ENCODE measurements at places on chromosomes 4 and X.

GRCh38 chrX:70439016-70439415 lies 5.6 kb upstream of the DLG3 start:
- DNase-seq: no peak

- no peak for DNase-seq
These were observed 13.9 kb downstream of the UFSP2 start for GRCh38 chr4:185411849-185412248.

DNA sequence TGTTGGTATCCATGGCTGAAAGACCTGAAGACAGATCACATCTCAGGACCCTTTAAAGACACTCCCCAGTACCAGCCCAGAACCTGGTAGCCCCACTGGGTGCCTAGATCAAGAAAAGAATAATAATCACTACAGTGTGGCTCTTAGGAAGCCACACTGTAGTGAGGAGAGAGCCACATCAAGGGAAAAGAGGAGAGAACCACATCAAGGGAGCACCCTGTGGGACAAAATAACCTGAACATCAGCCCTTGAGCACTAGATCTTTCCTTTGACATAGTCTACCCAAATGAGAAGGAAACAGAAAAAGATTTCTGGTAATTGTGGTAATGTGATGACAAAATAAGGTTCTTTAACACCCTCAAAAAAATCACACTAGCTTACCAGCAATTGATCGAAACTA lies 15.3 kb downstream of the RTL3 start:
- no peak for DNase-seq

DNA sequence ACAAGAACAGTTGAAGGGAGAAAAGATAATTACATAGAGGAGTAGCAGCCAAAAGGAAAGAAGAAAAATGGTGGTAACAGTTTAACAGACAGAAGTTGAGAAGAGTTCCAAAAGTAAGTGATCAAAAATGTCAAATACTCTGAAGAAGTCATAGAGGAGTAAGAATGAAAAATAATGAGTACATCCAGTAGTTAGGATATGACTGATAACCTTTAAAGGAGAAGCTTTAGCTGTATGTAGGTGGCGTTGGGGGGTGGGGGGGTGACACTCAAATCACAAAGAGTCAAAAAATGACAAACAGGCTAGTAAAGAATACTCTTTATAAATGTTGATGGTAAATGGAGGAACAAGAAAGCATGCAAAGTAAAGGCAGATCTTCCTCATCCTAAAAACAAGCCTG lies 40.6 kb downstream of the RAB33A start:
- no peak for DNase-seq

GRCh38 chr4:141409556-141409955 lies 188.9 kb downstream of the ZNF330 start:
- no peak for DNase-seq

DNA sequence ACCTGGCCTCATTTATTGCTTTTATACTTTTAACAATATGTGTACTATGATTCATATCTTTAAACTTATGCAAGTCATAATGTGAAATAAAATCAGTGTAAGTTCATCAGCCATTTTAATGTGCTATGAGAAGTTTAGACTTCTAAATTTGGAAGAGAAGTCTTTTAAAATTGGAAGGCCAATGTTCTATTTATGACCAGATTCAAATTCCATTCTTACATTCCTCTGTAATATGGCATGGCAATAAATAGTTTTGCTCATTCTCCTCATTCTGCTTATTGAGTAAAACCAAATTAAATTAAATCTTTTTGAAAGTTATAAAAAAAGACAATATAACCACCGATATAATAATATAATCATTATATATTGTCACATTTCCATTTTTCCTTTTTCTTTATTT lies 126.2 kb downstream of the SORBS2 start:
- DNase-seq: no peak

DNA sequence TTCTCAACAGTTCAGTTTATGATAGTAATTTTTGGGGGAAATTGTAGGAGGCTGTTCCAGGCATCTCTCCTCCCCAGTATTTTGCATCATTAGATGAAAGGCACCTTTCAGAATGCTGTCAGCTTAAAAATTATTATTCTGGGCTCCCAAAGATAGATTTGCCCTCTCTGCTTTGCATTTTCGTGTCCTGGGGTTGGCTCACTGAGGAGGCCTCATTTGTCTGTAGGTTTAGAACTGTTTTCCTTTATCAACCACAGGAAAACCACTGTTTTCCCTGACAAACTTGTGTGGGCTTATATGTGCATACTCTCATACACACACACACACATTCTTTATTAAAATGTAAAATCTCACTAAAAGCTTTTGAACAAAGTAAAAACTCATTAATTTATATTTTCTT lies 197.2 kb upstream of the VCX3A start:
- no peak for DNase-seq

DNA sequence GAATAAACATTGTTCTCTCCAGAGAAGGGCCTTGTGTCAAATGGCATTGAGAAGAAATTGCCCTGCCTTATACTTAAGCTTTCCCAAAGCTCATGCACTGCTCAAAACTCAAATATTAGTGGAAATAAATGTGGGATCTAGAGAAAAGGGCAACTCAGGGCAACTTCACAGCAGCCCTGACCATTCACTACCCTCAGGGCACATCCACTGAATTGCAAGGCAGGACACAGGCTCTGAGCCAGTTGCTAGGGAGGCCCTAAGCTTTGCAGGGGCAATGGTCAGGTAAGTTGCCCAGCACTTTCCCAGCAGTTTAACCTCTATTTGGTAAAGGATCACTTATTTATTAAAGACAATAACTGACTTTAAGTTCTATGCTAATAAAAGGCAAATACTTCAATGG lies 255.3 kb upstream of the TEX13A start:
- no peak for DNase-seq

- no peak for DNase-seq
These were observed at the start of gene ATOH1 for GRCh38 chr4:93828332-93828994. Gene ATOH1 (plus strand): TSS chr4:93828753. CDS start chr4:93828927, 174 bp downstream.

GRCh38 chrX:7191681-7192110 lies 43.7 kb upstream of the PUDP start:
- DNase-seq: no peak

DNA sequence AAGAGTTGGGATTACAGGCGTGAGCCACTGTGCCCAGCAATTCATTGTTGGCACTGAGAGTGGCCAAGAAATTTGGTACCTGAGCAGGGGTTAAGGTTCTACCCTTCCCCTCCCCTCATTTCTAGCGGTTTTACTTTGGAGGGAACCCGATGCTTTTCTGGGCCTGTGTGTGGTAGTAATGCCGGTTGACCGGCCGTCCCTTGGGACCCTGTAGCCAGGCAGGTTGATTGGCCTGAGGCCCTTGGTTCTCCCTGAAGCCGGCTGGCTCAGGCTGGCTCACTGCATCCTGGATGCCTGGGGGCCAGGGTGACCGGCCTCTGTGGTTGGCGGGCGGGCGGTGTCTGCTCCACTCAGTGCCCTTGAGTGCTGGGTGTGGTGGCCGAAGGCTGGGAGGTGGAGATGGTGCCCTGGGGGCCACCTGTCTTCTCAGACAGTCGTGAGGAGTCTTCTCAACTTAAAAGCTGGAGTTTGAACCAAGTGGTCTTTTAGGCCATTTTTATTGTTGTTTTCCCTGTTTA lies 45.6 kb downstream of the RGS12 start:
- no peak for DNase-seq

GRCh38 chr4:87103691-87104187 lies 116.7 kb downstream of the KLHL8 start:
- DNase-seq: no peak

DNA sequence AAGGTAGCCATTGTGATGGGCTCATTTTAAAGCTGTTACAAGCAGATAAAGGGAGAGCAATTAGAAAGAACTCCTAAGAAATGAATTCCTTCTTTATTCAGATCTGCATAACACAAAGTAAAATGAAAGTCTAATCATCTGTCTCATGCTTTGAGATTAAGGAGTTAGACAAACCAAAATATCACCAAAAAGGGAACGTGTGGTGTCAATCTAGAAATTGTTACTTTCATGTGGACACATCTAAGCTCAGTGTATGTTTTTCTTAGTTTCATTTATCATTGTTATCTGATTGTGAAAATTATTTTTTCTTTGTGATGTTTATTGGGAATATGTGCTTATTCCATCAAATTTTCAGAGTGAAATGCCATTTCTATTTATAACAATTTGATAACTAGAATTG lies 80.3 kb downstream of the BANK1 start:
- DNase-seq: no peak

DNA sequence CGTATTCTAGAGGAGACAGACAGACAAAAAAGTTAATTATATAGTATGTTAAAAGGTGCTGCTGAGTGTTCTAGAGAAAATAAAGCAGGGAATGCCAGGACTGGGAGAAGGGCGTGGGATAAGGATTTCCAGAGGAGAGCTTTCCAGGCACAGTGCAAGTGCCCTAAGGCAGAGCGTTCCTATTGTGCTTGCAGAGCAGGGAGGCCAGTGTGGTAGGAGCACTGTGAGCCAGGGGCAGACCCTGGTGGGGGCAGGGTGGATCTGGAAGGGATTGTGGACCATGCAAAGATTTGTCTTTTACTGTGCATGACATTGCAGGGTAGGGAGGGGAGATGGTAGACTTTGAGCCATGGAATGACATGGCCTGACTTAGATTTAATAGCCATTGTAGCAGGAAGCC lies 25.8 kb downstream of the EXOC1 start:
- DNase-seq: no peak

GRCh38 chr4:21457086-21457840 lies 491.3 kb downstream of the KCNIP4 start:
- no peak for DNase-seq

GRCh38 chrX:135185795-135186443 lies 14.7 kb upstream of the CT55 start:
- DNase-seq: no peak

- no peak for DNase-seq
These were observed 271.5 kb downstream of the LDB2 start for GRCh38 chr4:16626945-16627344.

GRCh38 chr4:57404483-57404882 lies 294.3 kb upstream of the IGFBP7 start:
- DNase-seq: no peak

DNA sequence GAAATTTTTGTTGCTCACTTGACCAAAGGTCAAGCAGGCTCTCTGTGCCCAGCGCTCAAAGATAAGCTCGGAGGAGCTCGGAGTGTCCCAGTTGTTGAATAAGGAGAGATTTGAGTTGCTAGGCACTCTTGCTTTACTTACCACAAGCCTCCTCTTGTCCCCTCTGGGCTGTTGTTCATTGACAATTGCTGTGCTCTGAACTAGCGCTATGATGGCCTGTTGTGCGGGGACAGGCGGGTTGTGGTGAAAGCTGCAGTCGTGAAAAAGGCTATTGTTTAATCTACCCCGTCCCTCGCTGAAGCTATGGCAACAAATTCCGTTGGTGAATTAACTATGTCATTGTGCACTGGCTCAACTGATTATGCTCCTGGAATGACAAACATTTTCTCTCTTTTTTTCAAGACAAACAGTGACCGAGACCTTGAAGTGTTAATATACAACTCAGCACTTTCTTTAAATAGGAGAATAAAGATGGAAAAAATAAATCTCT lies 21.0 kb upstream of the POLA1 start:
- DNase-seq: no peak

GRCh38 chr4:168550064-168550766 lies 53.4 kb downstream of the PALLD start:
- DNase-seq: no peak

GRCh38 chr4:185384930-185385331 lies 10.8 kb downstream of the LRP2BP start:
- no peak for DNase-seq

- DNase-seq: no peak
These were observed 64.8 kb downstream of the PJA1 start for GRCh38 chrX:69100478-69100877.

- DNase-seq: no peak
These were observed 63.7 kb downstream of the SORCS2 start for GRCh38 chr4:7255996-7256395.

DNA sequence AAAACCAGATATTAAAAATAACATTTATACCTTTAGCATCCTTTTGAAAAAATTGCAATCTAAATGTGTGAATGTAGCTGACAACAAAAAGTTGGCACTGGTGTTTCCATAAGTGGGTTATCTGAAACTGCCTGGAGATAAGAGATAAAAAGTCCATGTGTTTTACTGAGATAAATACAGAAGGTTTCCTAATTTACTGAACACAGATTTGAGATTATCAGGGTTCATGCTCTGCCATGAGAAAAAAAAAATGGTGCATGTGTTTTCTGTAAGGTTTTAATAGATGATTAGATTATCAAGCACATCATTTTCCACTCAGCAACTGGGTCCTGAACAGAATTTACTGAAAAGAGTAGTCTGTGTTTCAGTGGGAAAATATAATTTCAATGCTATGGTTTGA lies 326.2 kb upstream of the SLIT2 start:
- DNase-seq: no peak

DNA sequence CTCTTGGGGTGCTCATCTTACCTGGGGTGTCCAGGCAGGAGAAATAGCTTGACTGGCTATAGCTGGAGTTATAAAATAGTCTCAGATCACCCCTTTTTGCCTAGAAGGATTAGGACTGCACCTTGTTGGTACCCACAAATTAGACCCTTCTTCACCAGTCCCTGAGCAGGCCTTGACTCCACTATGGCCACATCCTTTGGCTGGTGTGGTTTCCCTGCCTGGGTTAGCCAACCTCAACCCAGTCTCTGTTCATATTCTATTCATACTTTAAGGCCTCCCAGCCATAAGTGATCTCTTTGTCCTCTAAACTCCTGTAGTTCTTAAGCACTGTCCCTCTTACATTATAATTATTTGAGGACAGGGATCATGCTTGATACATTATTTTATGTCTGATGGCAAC lies 69.4 kb downstream of the ARX start:
- no peak for DNase-seq

- no peak for DNase-seq
These were observed 175.0 kb upstream of the ARHGEF9 start for GRCh38 chrX:63959975-63960374.

DNA sequence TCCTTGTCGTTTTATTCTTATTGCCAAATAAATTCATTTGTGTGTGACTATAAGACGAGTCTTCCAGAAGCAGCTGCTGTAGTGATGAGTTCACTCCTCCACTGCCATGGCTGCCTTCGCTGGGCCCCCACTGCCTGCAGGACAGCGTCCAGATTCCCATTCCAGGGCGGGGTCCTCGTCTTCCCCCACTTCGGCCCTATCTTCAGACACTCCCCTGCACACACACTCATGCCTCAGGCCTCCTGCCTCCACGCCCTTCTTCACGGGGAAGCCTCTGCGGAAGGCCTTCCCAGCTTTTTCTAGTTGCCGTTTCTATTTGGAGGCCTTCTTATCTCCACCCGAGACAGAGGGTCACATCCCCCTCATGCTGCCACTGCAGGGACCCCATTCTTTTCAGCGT lies 80.4 kb downstream of the SHROOM2 start:
- no peak for DNase-seq

DNA sequence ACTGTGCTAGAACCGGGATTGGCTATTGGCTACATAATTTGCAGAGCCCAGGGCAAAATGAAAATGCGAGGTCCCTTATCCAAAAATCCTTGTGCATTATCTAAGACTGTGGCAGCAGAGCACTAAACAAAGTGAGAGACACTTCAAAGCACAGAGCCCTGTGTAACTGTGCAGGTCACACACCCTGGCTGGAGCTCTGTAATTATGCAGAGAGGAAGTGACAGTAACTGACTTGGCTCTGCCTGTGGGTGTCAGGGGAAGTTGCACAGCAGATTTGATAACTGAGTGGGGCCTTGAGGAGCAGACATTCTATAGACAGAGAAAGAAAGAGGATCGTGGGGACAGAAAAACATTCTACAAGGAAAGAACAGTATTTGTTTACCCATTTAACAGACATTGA lies 173.5 kb upstream of the FMR1 start:
- DNase-seq: no peak

GRCh38 chr4:80420638-80421037 lies 85.1 kb downstream of the CFAP299 start:
- DNase-seq: no peak

GRCh38 chr4:180116840-180117239 lies 2126.4 kb upstream of the TENM3 start:
- DNase-seq: no peak

GRCh38 chr4:13178621-13179020 lies 305.5 kb downstream of the RAB28 start:
- DNase-seq: no peak

Measured in NCI-H2107 (cell line).